Spinal cord (tissue), 10 donors: ENCODE measurements at places on chromosomes 13 and 19. TPM values are rescaled to one million over a fixed set of nuclear protein-coding genes. Genes with fewer than 3 reads are reported as not detected.
A peak's percentile ranks its signal among the peaks of the same experiment; 100 is the strongest.

DNA sequence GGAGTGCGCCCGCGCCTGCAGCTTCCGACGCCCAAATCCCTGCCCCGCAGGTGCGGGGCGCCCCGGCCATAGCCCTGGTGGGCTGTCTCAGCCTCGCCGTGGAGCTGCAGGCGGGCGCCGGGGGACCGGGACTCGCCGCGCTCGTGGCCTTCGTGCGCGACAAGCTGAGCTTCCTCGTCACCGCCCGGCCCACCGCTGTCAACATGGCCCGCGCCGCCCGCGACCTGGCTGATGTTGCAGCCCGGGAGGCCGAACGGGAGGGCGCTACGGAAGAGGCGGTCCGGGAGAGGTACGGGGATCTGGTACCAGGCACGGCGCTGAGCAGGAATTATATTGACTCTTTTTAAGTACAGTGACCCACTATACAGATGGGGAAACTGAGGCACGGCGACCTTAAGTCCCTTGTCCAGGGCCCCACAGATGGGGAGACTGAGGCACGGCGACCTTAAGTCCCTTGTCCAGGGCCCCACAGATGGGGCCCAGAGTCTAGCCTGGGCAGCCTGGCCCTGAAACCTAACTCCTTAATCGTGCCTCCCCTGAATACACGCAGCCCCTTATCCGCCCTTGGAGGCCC, 586 bp downstream of the MRI1 start:
- no peaks in the 10 kb centered on the region for H3K27me3 ChIP-seq
- H3K36me3 ChIP-seq, result peaks cover 74% of the 10 kb centered on the region
- no peak for DNase-seq

The FFAR2 gene
- 0.11 TPM for total RNA-seq

The ZNF730 gene
- total RNA-seq, result 7.9 TPM

The KL gene
- 8.5 TPM for total RNA-seq

- H3K36me3 ChIP-seq, result peaks cover 9% of the 10 kb centered on the region
- DNase-seq, result no peak
- peak overlapping the region; percentile 74 for H3K4me3 ChIP-seq
- peaks cover 35% of the 10 kb centered on the region for H3K4me1 ChIP-seq
- peak overlapping the region; percentile 82 for H3K27ac ChIP-seq
- peaks cover 7% of the 10 kb centered on the region for H3K27me3 ChIP-seq
These were observed 5.0 kb downstream of the RNF225 start for GRCh38 chr19:58400316-58400915.

The OR7D2 gene
- not detected for total RNA-seq

DNA sequence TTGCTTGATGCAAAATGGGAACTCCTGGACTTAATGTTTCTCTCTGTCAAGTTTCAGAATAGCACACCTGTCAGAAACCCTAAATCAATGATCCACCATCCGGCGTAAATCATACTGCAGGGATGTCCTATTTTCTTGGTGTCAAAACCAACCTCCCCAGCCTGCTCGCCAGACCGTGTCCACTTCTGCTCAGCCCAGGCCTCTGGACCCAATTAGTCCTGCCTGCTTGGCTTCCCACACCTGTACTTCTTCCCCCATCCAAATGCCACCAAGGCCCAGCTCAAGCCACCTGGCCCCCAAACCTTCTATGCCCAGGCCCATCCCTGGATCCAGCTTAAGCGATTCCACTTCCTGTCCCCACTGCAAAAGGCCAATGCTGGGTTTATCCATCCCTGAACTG, 25.1 kb upstream of the PEPD start:
- H3K4me1 ChIP-seq, result no peaks in the 10 kb centered on the region
- H3K4me3 ChIP-seq, result no peak overlapping the region
- DNase-seq, result no peak
- no peak overlapping the region for H3K27ac ChIP-seq
- peaks cover 2% of the 10 kb centered on the region for H3K27me3 ChIP-seq

GRCh38 chr19:19115954-19116353, 22.3 kb downstream of the TMEM161A start:
- H3K27me3 ChIP-seq, result no peaks in the 10 kb centered on the region
- H3K27ac ChIP-seq, result no peak overlapping the region
- H3K4me3 ChIP-seq, result no peak overlapping the region
- H3K4me1 ChIP-seq, result peaks cover 40% of the 10 kb centered on the region

DNA sequence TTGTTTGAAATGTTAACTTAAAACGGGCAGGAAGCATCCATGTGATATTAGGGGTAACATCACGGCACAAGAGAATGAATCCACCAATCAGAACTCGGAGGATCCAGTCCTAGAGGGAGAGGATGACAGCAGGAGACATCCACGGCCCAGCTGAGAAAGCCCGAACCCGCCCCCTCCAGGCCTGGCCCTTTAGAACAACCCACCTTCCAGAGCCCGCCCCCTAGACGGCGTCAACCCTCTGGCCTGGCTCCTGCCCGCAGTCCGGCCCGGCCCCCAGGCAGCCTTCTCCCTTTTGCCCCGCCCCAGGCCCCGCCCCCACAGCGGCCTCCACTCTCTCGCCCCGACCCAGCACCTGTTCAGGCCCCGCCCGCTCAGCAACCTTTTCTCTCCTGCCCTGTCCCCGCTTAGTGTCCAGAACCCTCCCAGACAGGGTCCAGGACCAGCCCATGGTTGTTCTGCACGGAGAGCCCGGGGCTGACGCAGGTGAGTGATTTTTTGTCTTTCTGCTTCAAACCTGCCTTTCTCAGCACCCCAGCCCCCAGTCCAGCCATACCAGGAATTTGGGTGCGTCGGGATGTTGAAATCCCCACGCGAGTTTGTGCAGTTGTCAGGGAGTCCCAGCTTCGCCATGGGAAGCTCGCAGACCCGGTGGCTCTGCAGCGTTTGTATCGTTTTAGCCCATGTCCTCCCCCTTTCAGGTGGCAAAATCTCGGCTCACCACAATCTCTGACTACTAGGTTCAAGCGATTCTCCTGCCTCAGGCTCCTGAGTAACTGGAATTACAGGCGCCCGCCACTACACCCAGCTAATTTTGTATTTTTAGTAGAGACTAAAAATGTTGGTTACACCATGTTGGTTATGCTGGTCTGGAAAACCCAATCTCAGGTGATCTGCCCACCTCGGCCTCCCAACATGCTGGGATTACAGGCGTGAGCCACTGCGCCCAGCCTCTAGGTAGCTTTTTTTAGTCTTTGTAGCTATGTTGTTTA, 16.1 kb downstream of the ZNF816 start:
- H3K36me3 ChIP-seq, result no peaks in the 10 kb centered on the region
- H3K4me1 ChIP-seq, result peaks cover 25% of the 10 kb centered on the region
- peaks cover 6% of the 10 kb centered on the region for H3K27me3 ChIP-seq
- H3K4me3 ChIP-seq, result peak overlapping the region; percentile 9
- no peak for DNase-seq

The ATXN8OS gene
- 1.5 TPM for total RNA-seq

DNA sequence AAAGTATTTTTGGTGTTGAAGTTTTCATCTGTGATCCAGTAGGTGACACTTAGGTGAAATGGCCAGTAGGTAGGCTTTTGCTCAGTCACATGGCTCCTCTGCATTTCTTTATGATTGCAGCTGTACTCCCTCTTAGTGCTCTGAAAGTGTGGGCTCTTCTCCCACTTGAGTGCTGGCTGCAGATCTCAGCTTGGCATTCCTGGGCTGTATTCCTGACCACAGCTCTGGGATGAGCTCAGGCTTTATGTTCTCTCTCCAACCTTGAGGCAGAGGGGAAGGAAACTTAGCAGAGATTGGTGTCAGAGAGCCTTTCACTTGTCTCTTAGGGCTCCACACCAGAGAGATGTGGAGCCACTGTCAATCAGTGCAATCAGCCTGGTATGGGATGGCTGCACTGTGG, 254.3 kb downstream of the NDFIP2 start:
- no peaks in the 10 kb centered on the region for H3K27me3 ChIP-seq
- H3K4me3 ChIP-seq, result no peak overlapping the region
- DNase-seq, result no peak
- H3K27ac ChIP-seq, result no peak overlapping the region
- no peaks in the 10 kb centered on the region for H3K4me1 ChIP-seq

DNA sequence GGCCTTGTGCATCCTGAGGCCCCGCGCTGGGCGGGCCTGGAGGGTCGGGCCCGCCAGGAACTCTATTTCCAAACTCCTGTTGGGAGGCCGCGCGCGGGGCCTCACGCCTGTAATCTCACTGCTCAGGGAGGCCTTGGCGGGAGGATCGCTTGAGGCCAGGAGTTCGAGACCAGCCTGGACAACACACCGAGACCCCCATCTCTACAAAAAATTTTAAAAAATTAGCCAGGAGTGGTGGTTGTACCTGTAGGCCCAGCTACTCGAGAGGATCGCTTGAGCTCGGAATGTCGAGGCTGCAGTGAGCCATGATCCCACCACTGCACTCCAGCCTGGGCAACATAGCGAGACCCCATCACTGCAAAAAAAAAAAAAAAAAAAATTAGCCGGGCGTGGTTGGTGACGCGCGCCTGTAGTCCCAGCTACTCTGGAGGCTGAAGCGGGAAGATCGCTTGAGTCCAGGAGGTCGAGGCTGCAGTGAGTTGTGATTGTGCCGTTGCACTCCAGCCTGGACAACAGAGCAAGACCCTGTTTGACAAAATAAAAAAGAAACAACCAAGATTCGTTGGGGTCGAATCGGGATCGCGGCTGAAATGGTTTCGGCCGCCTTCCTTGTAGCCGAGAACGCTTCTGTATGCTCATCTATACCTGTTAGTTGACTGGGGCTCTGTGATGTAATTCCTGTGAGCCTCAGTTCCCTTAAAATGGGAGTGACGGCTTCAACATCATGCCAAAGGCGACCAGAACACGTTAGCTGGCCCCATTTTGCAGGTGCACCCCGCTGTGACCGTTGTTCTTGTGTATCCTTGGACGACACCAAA, 636 bp downstream of the SF3A2 start:
- peaks cover 59% of the 10 kb centered on the region for H3K36me3 ChIP-seq
- H3K27me3 ChIP-seq, result no peaks in the 10 kb centered on the region
- peak overlapping the region; percentile 98 for H3K27ac ChIP-seq
- peaks cover 74% of the 10 kb centered on the region for H3K4me1 ChIP-seq

DNA sequence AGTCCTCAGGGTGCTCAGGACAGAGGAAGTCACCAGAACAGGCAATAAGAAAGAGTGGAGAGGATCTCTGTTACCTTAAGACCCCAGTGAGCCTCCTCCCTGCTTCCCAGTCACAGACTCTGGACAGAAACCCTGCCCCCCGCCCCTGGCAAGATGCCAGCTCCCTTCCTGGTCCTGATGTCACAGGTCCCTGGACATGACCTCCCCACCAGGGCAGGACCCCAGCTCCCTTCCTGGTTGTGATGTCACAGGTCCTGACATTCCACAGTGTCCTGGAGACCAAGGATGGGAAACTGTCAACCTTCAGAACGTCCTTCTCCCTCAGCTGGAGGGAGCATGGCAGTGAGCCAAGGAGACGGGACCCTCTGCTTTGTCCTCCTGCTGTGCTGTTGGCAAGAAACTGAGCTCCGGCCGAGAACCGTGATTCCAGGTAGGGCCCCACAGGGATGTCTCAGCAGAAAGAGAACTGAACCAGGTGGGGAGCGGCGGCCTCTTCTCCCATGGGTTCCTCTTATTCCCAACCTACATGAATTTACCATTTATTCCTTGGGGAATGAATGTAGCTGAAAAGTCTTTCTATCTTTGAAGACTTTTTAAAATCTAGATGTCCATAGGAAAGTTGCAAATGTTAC, at the start of gene SPACA7:
SPACA7 (plus strand) TSS at position 306 of the 632 bp plus-strand sequence; CDS start at position 337, 31 bp downstream.
- no peak within 1 kb of the TSS for H3K27ac ChIP-seq
- no peak for DNase-seq

- no peak overlapping the region for H3K4me3 ChIP-seq
- no peaks in the 10 kb centered on the region for H3K27me3 ChIP-seq
- H3K27ac ChIP-seq, result no peak overlapping the region
- no peaks in the 10 kb centered on the region for H3K4me1 ChIP-seq
- DNase-seq, result no peak
These were observed 102.0 kb downstream of the SLITRK1 start for GRCh38 chr13:83780227-83780626.

GRCh38 chr13:46575818-46576221, 22.9 kb downstream of the LRCH1 start:
- no peak overlapping the region for H3K4me3 ChIP-seq
- H3K36me3 ChIP-seq, result no peaks in the 10 kb centered on the region
- peaks cover 10% of the 10 kb centered on the region for H3K4me1 ChIP-seq
- peak; percentile 63 for DNase-seq

DNA sequence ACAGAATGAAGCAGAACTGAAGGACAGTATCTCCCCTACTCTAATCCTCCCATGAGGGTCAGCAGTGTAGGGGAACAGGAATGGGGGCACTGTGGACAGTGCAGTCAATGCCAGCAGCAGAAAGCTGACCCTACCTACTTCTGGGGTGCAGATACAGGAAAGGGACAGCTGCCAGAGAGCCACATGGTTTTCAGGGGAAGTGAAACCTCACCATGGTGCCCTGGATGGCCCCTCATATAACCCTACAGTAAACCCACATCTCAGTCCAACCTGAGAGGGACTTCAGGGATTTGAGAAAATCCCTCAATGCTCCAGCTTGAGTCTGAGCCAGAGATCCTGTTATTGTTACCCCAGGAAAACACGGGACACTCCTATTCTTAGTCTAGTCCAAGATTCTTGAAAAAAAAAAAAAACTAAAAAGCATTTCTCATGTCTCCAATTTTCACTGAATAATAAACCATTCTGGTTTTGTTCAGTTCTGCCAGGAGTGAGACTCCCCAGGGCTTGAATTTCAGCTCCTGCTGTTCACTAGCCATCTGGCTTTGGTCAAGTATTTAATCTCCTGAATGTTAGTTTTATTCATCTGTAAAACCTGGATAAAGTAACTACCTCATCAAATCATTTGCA, 511.6 kb upstream of the ARGLU1 start:
- H3K4me3 ChIP-seq, result no peak overlapping the region
- H3K4me1 ChIP-seq, result no peaks in the 10 kb centered on the region
- no peaks in the 10 kb centered on the region for H3K36me3 ChIP-seq
- H3K27me3 ChIP-seq, result no peaks in the 10 kb centered on the region
- H3K27ac ChIP-seq, result no peak overlapping the region

DNA sequence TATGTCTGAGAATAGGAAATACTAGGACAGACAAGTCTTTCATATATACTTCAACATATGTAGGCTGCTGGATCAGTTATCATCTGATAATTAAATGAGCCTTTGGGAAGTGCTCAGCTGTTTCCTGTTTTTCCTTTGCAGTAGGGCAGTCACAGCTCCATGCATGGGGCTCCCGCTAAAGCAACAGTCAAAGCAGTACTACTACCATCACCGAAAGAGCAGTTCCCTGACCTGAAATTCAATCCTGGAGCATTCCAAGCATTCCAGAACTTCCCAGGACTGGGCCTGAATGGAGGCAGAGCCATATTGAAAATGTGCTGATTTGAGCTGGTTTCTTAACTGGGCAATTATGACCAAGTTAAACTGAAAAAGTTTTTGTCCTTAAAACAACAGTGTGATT, 20.5 kb downstream of the MICU2 start:
- no peak for DNase-seq
- H3K27ac ChIP-seq, result no peak overlapping the region
- H3K4me1 ChIP-seq, result no peaks in the 10 kb centered on the region
- H3K27me3 ChIP-seq, result no peaks in the 10 kb centered on the region
- no peak overlapping the region for H3K4me3 ChIP-seq

The SH2D3A gene
- total RNA-seq, result 0.20 TPM

- DNase-seq, result no peak
- peak overlapping the region; percentile 71 for H3K27ac ChIP-seq
- no peaks in the 10 kb centered on the region for H3K27me3 ChIP-seq
- peaks cover 14% of the 10 kb centered on the region for H3K4me1 ChIP-seq
- H3K36me3 ChIP-seq, result peaks cover 25% of the 10 kb centered on the region
- H3K4me3 ChIP-seq, result peak overlapping the region; percentile 37
These were observed 6.9 kb downstream of the ANGPTL6 start for GRCh38 chr19:10095622-10095947.
